ENCODE measurements at places on chromosomes 4 and X.

DNA sequence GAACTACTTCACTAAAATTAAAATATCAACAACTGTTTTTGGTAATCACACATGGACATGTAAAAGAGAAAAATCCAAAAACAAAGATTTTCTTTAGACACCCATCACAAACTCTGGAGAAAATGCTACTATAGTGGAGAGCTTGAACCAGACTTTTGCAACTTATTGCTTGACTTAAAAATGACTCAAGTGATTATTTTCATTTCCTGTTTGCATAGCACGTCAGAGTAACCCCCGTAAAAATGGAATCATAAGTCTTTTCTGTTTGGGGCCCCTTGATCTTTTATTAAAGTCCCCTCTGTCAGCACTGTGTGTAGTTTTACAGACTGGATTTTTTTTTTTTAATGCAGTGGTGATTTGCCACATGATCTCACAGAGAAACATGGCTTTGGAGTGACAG lies 79.5 kb downstream of the PRKG2 start:
- DNase-seq, result no peak
- H3K27me3 ChIP-seq, result no peaks in the 10 kb centered on the region
- no peak overlapping the region for H3K4me3 ChIP-seq
- no peaks in the 10 kb centered on the region for H3K36me3 ChIP-seq
- no peak overlapping the region for H3K27ac ChIP-seq

GRCh38 chr4:69640289-69640688 lies 847 bp upstream of the UGT2A2 start:
- H3K27me3 ChIP-seq, result no peaks in the 10 kb centered on the region
- H3K27ac ChIP-seq, result no peak overlapping the region
- no peak for DNase-seq
- no peaks in the 10 kb centered on the region for H3K36me3 ChIP-seq
- H3K4me3 ChIP-seq, result no peak overlapping the region
- H3K4me1 ChIP-seq, result no peaks in the 10 kb centered on the region

DNA sequence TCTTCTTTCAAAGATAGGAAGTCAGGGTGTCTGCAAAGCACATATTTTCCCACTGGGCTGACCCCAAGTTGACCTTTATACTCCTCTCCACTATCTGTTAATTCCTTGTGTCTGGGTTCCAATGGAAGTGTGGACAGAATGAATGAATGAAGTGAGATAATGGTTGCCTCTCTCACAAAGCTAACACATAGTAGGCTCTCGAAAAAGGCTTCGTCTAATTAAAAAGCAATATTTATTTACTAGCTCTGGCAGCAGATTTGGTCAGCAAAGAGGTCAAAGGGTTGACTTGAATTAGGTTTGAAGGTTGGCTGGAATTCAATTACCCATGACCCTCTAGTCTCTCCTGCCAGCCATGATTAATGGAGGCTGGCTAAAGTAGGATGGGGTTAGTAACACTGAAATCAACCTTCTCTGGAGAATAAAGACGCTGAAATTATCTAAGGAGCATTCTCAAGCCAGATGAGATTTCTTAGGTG lies 280.3 kb upstream of the KLF3 start:
- H3K36me3 ChIP-seq, result no peaks in the 10 kb centered on the region
- no peak for DNase-seq
- no peak overlapping the region for H3K4me3 ChIP-seq
- H3K27ac ChIP-seq, result no peak overlapping the region
- H3K4me1 ChIP-seq, result no peaks in the 10 kb centered on the region
- no peaks in the 10 kb centered on the region for H3K27me3 ChIP-seq

DNA sequence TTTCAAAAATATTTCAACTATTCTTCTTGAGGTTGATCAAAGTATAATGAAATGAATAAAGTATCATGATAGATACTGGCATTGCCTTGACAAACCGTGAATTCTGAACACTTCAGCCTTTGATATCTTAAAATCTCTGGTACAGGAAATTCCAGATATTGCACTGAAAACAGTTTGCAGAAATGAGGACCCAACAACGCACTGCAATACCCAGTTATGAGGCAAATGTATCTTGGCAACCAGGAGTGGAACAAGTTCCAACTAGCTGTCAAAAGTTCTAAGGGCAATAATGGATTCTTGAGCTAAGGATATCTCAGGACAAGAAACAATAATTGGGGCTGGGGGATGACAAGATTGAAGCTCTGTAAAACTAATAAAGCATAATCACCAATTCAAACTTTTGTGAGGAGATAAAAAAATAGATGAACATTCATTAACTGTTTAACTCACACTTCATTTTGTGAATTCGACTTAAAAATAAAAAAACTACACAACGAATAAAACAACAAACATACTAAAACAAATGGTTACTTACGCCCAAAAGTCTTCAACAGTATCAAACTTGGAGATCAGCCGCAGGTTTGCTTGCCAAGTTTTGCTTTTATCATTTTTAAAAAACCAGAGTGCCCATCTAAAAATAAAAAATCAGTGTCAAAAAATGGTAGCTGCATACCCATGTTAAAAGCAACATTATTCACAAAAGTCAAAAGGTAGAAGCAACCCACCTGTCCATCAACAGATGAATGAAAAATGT lies 38.1 kb downstream of the EIF4E start:
- no peak overlapping the region for H3K27ac ChIP-seq
- DNase-seq, result no peak
- H3K27me3 ChIP-seq, result no peaks in the 10 kb centered on the region
- H3K36me3 ChIP-seq, result peaks cover 27% of the 10 kb centered on the region

GRCh38 chr4:7194251-7195140 lies 2.2 kb downstream of the SORCS2 start:
- no peaks in the 10 kb centered on the region for H3K4me1 ChIP-seq
- H3K27me3 ChIP-seq, result no peaks in the 10 kb centered on the region
- H3K4me3 ChIP-seq, result no peak overlapping the region
- no peaks in the 10 kb centered on the region for H3K36me3 ChIP-seq
- no peak for DNase-seq
- no peak overlapping the region for H3K27ac ChIP-seq

Data from Panc1 (cell line).